ELF-1 (cell line): ENCODE measurements at places on chromosomes 7 and 10.

GRCh38 chr7:111352319-111352718, 210.0 kb downstream of the IMMP2L start:
- DNase-seq: no peak

DNA sequence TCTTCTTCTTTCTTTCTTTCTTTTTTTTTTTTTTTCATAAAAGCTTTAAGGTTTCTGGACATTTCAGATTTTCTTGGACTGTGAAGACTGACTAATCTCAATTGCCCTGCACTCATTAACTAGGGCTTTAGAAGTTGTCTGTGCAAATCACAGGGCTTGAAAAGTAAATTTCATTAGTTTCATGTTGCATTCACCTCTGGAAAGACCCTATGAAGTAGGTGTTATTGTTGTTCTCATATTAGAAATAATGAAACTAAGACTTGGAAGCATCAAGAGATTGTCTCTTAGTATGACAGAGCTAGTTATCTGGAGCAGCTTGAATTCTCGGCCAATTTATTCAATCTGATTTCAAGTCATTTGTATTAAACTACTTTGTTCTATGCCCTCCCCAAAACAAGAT, 28.2 kb upstream of the SEMA3D start:
- no peak for DNase-seq

DNA sequence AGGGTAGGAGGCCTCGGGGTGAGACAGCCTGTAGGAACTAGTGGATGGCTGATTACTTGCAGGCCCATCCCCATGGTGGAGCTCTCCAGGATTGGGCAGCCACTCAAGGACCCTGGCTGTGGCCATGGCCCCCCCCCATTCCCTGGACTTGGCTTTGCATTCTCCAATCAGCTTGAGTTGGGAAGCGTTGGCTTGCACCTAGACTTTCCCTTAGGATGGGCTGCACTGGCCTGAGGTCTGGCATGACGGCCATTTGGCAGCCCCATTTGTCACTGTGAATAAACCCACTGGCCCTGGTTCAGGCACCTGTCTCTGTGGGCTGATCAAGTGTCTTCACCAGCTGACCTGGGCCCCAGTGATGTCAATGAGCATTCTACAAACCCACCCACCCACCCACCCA, 41.4 kb downstream of the RAMP3 start:
- no peak for DNase-seq

GRCh38 chr7:103394566-103394965, 47.1 kb downstream of the PSMC2 start:
- DNase-seq: no peak

DNA sequence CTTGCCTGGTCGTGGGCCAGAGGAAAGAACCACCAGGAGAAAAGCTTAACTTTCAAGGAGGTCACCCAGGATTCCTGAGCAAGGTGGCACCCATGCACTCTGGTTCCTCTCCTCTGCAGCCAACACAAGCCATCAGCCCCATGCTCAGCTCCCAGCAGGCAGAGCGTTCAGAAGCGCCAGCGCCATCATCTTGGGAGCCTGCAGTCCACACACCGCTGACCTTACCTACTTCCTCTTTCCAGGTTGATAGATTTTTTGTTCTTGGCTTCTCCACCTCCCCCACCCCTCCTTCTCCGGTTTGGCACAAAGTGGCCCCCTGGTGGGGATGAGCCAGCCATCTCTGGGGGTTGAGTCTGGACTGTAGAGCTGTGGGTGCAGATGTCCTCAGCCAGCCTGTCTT, 1.7 kb upstream of the WDR86 start:
- no peak for DNase-seq

- peak; percentile 43 for DNase-seq
Observed at GRCh38 chr10:79982362-79982800, 33.5 kb upstream of the SFTPD start.

GRCh38 chr7:158482480-158482879, 105.1 kb downstream of the PTPRN2 start:
- DNase-seq: no peak

DNA sequence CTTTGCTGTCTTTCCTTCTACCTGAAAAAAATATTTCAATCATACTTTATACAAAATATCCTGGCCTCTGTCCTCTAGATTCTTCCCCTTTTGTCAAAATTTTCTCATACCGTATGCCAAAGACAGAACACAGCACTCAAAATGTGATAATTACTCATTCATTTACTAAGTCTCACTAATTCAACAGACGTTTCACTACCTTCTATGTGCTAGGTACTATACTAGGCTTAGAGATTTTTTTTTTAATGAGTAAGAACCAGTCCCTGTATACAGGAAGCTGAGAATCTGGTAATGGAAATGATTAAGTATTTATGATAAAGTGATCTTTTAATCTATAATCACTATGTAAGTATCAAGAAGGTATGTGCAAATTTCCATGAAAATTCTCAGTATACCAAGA, 128.0 kb downstream of the ELAPOR2 start:
- no peak for DNase-seq

DNA sequence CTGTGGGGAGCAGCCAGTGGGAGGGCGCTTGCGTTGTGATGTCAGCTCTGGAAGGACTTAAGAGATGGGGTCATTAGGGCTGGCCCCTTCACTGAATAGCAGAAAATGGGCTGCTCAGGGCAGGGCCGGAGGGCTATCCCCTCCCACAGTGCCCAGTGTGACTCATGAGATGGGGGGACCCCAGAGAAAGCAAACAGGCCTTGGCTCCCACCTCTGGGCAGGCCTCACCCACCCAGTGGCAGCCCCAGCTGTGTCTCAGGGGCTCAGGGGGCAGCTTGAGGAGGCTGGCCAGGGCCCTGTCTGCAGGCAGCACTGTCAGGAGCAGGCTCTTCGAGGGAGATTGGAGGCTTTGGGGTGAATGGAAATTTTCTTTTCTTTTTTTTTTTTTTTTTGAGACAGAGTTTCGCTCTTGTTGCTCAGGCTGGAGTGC, 168.3 kb downstream of the SLIT1 start:
- DNase-seq: no peak

DNA sequence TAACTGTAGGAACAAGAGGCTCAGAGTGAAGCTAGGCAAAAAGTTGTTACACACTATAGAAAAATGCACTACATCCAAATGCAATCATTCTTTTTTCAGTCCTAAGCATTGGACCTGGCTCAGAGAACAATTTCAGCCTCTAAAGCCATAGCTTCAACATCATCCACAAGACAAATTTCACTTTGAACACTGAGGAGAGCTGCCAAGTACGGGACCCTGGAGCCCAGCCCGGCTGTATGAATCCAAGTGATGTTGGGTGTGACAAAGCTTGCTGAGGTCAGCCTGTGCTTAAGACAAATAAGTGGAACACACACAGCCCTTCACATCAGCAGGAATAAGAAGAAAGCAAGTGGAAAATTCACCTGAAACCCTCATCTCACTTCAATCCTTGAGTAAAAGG, 233.1 kb upstream of the PFKP start:
- no peak for DNase-seq

- no peak for DNase-seq
Observed at GRCh38 chr10:132521466-132522102, 16.0 kb upstream of the INPP5A start.

DNA sequence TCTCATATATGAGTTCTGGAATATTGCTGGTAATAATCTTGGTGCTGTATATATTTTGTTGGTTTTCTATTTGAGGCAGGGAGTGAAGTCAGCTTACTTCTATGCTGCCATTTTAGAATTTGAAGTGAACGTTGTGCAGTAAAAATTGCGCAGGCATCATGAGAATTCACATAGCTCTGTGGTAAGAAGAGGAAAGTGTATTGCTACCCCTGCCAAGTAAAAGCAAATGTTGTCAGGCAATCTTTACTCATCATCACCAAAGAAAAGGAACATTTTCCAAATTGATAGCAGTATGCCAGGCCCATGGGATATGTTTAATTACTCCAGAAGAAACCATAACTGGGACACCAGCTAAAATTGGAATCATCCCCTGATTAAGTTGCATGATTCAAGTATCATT, 13.4 kb downstream of the FEZF1 start:
- no peak for DNase-seq

GRCh38 chr10:90461437-90462155, 396.2 kb downstream of the HTR7 start:
- DNase-seq: no peak

DNA sequence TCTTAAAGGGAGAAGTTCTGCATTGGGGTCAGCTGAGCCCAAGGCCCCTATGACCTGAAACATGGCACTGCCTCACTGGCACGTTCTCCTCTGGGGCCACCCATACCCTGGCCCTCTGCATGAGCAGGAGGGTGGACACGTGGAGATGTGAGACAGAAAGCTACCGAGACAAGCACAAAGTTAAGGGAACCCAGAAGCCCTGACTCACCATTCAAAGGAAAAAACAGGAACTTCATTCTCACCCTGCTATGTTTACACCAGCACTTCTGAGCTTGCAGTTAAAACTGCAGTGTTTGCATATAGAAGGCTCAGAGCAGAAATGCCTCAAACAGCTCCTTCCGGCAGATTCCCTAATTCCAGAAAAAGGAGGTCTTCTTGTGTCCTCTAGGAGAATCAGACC, 41.7 kb downstream of the DENND11 start:
- no peak for DNase-seq

DNA sequence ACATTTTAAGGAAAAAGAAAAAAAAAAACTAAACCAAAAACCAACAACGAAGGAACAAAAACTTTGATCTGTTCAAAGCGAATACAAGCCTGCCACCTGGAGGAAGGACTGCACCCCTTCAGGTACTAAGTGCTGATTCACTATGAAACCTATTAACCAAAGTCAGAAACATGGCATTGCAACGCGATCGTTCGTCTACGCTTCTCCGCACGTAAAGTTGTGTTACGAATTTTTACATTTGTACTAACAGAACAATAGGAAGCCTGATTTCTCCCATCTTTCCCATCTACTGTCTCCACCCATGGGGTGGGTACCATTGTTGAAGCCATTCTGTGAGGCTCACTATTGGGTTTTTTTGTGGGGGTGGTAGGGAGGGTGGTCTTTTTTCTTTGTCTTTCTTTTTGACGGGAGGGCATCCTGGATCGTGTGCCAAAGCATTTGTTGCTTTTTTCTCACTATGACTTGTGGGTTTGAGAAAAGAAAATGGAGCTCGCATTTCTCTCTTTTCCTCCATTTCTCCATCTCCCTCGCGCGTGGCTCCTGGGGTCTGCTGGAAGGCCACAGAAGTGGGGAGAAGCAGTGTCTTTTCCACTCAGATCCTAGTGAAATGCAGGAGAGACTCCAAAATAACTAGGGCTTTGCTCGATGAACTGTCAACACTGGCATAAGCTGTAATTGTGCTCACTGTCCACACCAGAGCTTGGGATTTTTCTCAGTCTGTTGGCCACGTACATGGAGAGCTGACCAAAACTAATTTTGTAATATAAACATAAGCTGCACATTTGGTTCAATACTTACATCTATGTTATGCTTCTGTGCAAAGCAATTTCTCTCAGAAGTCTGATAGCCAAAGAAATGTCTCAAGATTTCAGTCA, 100.9 kb upstream of the YAE1 start:
- DNase-seq: peak; percentile 52

DNA sequence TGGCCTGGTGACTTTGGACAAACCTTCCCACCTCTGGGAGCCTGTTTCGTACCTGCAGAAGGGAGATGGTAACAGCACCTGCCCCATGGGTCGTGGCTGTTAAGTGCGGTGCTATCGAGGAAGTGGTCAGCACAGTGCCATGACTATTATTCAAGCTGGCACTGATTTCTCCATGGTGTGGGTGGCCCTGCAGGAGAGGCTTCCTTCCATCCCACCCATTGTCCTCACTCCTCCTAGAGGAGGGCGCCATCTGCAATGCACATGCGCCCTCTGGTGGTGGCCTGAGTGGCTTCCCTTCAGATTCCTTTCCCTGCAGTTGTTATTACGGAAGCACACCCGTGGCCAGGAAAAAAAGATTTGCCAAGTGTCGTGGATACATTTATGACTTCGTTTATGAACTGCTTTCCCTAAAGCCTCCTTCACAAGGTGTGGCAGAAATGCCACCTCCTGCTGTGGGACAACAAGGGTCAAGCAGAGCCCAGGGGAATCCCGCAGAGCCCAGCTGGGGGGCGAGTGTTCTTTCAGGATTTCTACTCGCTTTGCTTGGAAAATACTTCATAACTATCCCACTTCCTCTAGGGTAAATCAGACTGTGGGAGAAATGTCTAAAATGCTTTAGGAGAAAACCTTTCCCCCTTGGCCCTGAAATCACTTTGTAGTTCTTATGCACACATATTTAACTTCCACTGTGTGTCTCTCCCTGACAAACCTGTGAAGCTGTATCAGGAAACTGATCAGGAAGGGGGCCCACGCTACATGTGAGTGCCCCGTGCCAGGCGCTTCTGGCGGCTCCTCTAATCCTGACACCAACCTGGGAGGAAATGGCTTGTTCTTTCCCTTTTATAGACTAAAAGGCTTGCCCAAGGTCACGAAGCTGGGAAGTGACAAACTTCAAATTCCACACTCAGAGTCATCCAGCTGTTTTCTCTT, 98.0 kb upstream of the ANLN start:
- peak; percentile 88 for DNase-seq

GRCh38 chr10:79397051-79397450, 48.4 kb downstream of the ZCCHC24 start:
- DNase-seq: no peak

DNA sequence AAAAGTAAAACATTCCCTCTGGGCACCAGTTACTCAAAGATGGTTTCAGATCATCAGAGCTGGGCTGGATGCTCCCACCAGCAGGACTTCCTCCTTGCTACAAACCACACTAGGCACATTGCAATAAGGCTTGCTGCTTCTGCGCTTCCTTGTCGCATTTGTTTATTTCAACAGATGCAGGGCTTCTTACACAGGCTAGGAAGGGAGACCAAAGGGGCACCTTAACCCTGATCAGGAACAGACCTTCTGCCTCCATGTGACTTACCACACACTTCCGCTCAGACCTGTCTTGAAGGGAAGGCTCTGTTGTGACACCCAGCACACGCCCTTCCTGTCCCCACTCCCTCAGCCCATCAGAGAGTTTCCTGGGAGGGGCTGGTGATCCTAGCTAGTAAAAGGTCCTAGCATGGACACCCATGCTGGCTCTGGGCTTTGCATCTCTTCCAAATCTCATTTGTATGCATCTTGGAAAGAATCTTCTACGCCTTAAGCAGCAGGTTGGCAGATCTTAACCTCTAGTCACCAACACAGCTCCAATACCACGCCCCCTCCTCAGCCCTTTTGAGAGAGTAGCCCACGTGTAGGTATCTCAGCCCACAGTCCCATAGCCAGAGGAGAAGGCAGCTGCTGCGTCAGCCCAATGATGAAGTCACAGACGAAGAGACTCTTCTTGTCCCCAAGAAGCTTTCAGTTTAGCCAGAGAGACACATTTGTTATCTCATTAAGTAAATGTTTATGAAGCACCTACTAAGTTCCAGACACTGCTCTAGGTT, 47.1 kb upstream of the SVIL start:
- no peak for DNase-seq

DNA sequence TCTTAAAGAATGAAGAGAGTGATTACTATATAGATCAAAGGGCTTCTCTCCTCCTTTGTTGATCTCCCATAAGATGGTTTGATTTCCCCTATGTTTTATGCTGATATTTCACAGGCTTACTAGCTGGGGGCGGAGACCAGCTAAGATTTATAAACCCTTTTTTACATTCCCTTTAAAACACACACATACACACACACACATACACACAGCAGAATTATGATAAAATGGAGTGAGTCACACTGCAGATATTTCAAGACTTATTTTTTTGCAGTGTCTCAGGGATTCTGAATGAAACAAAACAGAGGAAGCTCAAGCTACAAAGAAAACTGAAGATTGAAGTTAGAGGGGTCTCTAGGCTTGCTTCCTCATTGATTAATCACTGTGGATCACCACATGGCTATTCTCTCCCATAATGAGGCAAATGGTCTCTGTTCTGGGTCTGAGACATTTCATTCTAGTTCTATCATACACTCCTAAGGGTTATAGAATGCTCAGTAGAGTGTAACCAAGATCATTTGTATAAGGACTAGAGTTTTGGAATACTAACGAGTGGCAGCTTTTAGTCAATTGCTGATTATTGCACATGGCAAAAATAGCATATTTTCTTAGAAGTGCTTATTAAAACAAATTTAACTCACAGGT, 18.6 kb downstream of the INA start:
- DNase-seq: no peak
